ENCODE measurements at places on chromosomes 5 and 9.

- no peak for DNase-seq
Measured at GRCh38 chr9:111186021-111186530, 143.9 kb downstream of the OR2K2 start.

- DNase-seq, result no peak
Measured at GRCh38 chr5:174182111-174182510, 136.6 kb downstream of the NSG2 start.

DNA sequence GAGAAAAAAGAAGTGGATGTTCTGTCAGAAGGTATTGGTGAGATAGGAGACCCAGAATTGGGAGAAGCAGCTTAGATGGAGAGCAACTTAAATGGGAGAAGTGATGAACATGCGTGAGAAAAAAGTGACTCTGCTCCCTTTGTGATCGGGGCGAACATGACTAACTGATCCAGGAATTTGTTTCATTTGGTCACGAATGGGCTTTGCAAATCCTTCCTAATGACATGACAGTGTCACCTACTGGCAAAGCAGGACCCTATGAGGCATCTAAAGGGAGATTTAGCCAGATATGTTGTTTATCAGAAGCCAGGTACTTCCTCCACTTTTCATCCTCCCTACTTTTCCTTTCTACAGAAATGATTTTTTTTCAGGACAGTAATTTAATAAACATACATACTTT, 787.4 kb upstream of the RGMB start:
- DNase-seq, result no peak

DNA sequence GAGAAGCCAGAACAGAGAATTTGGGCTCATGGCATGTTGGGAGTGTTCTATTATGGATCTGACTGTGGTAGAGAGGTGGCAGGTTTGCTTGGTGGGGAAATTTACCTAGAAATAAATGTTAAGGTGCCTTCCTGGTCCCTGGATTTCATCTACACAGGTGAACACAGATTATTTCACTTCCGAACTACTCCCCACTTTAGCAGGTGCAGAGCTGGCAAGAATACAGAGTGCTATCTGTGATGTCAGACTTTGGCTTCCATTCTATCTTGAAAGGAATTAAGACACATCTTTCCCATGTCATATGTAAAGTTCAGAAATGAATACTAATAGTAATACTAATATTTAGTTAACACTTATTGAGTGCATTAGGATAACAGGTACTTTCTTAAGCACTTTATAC, 234.0 kb downstream of the KCTD16 start:
- no peak for DNase-seq

DNA sequence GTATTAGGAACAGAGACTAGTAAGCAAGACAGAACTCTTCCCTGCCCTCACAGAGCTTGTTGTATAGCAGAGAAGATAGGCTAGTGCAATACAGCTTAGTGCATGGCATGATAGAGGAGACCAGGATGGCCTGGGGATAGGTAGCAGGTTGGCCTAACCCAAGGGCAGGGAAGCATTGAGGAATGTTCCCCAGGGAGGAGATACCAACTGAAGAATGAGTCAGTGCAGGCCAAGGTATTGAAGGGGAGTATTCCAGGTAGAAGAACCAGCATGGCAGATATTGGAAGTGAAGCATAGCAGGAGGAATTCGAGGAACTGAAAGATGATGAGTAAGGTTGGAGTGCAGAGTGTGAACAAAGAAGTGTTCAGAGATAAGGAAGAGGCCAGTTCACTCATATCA, 138.6 kb upstream of the DHFR start:
- DNase-seq, result no peak

DNA sequence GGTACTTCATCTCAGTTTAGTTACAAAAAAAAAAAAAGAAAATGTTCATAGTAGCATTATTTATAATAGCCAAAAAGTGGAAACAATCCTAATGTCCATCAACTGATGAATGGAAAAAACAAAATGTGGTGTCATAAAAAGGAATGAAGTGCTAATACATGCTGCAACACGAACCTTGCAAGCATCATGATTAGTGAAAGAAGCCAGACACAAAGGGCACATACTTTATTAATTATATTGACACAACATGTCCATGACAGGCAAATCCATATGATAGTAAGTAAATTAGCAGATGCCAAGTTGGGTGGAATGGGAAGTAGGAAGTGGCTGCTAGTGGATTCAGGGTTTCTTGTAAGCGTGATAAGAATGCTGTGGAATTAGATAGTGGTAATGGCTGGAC, 54.2 kb downstream of the PCDHGC5 start:
- no peak for DNase-seq

GRCh38 chr5:1725641-1726468, 73.8 kb downstream of the MRPL36 start:
- no peak for DNase-seq

DNA sequence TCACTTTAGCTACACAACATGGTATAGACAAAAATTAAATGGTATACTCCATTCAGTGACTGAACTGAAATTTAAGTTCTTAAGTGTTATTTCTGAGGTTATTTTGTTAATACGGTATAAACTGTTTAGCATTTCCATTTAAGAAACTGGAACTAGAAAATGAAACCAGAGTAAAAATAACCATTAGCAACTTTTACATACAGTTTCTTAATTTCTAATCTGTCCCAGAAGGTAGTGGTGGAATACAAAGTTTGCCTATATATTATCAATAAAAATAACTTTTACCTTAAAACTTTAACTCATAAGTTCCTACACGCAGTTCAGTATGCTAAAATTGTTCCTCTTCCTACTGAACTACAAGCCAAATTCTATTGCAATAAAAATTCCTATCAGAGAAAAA, 10.3 kb downstream of the GOLPH3 start:
- DNase-seq, result no peak

GRCh38 chr5:25909163-25909562, 1129.2 kb downstream of the CDH9 start:
- no peak for DNase-seq

DNA sequence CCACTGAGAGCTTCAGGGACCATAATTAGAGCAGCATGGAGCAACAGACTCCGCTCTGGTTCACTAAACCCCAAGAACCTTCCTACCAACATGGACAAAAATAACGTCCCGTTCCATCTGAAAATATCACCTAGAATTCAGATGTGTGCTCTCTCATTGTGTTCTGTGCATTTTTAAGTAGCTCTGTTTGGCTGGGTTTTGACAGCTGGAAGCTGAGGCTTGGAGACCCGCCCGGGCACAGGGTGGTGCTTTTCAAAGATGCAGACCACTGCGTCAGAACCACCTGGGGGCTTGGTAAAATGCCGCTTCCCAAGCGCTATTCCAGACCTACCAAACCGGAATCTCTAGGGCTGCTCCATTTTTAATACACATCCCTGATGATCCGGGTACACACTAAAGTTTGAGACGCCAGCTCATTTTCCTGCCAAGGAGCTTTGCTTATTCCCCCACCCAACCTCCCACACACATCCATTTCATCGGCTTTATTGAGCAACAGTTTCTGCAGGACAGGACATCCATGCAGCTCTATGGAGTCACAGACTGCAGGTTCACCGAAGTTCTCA, 104.8 kb downstream of the GABBR2 start:
- no peak for DNase-seq

DNA sequence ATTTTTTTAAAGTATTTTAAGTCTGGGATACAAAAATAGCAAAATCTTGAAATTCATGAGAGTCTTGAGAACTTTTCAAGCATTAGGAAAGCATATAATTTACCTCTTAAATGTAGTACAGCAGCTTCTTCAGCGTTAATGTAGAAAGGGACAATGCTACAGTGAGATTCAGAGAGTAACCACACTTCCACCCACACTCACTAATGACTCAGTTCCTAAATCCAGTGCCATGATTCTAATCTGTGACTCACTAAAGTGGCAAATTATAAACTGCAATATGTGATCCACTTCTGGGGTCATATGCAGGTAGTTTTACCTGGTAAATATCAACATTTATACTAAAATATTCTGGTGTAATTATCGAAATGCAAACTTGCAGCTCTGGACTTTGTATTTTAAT, 434.5 kb upstream of the TUSC1 start:
- DNase-seq, result no peak

GRCh38 chr9:133879615-133880014, 112.5 kb downstream of the VAV2 start:
- no peak for DNase-seq

GRCh38 chr9:116661037-116661954, 25.8 kb upstream of the TRIM32 start:
- peak; percentile 34 for DNase-seq

DNA sequence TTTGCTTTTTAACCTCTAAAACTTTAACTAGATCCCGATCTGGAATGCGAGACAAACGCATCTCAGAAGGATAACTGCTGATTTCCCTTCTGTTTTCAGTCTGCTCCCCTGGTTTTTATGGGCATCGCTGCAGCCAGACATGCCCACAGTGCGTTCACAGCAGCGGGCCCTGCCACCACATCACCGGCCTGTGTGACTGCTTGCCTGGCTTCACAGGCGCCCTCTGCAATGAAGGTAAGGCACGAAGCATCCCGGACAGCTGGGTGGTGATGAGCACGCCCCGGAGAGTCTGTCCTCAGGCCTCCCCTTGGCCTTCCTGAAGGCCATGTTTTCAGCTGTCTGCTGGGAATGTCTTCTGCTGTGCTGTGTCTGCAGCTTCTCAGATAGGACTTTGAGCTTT, 82.9 kb upstream of the PRRC1 start:
- no peak for DNase-seq

DNA sequence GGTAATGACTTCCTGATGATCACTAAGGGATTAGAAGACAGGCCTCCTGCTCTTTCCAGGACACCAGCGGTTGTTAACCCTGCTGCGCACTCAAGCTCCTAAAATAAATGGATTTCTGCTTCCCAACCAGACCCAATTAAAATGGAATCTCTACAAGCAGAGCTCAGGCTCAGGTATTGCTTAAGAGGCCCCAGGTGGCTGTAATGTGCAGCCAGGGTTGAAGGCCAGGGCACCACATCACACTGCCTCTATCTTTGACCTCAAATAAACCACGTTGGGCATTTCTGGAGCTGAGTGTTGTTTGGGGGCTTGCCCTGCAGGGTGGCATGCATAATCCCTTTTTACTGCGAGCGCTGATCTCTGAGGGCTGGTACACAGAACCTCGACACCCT, 108.0 kb downstream of the FBXO38 start:
- no peak for DNase-seq

DNA sequence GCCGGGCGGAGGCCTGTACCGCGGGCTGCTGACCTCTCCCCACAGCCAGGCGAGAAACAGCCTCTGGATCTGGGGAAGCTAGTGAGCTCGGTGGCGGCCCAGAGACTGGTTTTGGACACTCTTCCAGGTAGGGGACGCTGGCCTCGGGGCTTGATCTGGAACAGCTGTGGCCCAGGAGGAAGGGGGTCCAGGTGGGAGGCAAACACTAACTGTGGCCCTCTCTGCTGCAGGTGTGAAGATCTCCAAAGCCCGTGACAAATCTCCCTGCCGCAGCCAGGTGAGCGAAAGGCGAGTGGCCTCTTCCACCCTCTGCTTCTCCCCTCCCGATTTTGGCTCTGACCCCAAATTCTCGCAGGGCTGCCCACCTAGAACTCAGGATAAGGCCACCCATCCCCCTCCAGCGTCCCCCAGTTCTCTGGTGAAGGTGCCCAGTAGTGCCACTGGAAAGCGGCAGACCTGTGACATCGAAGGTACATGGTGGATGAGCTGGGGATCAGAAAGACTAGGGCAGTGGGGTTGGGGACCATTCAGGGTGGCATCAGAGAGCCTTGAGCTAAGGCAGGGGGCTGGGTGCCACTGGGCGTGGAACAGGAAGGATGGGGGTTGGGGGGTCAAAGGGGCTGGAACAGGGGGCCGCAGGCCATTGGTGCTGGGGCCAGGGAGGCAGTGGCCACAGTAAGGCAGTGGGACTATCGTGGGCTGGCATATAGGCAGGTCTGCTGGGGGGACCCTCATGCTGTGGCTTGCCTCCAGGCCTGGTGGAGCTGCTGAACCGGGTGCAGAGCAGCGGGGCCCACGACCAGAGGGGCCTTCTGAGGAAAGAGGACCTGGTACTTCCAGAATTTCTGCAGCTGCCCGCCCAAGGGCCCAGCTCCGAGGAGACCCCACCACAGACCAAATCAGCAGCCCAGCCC, 12.9 kb upstream of the SLC34A1 start:
- DNase-seq, result no peak

GRCh38 chr5:110899566-110900412, 161.0 kb downstream of the SLC25A46 start:
- no peak for DNase-seq

DNA sequence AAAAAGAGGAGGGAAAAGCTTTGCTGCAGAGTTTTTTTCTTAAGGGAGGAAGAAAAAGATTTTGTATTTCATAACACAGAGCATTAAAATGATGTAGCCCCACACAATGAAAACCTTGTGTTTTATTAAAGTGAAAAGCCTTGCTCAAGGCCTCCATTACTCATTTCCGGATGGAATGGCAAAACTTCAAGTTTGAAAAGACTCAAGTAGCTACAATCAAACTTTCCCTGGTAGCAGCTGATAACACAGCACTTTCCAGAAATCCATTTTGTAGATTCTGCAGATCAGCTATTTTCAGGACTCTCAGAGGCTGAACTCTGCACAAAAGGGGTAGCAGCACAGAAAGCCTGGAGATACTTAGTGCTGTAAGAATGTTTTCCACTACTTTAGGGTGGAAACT, 374.8 kb downstream of the NFIB start:
- no peak for DNase-seq

DNA sequence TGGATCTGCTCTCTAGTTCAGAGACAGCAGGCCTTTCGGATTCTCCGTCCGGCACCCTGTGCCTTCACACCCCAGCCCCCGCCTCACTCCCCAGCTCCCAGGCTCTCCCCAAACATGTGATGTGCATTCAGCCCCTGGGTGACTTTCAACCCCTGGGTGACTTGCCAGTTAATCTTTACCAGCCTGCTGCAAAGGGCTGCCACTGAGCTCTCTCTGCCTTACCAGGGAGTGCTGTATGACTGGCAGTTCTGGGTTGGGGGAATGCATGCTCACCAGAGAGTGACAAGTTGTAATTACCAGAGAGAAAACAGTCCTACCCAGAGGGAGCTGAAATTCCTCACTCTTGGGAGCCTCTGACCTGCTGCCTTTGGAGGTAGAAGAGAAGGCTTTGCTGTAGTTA, 4.9 kb upstream of the ADRA1B start:
- DNase-seq, result peak; percentile 67

DNA sequence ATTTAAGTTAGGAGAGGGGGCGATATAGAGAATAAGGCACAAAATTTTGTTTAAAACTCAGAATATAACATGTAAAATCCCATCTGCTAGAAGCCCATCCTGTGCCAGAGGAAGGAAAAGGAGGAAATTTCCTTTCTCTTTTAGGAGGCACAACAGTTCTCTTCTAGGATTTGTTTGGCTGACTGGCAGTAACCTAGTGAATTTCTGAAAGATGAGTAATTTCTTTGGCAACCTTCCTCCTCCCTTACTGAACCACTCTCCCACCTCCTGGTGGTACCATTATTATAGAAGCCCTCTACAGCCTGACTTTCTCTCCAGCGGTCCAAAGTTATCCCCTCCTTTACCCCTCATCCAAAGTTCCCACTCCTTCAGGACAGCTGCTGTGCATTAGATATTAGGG, 18.3 kb downstream of the MOCS2 start:
- DNase-seq, result no peak

- DNase-seq, result no peak
Measured at GRCh38 chr9:124767821-124768220, 3.3 kb downstream of the NR6A1 start.
